ENCODE measurements at places on chromosomes 7 and 10.

GRCh38 chr7:49778731-49779270 lies 5.4 kb downstream of the VWC2 start:
- no peak for DNase-seq

- DNase-seq = peak; percentile 14
These were observed 10.4 kb downstream of the C10orf105 start for GRCh38 chr10:71708897-71709882.

DNA sequence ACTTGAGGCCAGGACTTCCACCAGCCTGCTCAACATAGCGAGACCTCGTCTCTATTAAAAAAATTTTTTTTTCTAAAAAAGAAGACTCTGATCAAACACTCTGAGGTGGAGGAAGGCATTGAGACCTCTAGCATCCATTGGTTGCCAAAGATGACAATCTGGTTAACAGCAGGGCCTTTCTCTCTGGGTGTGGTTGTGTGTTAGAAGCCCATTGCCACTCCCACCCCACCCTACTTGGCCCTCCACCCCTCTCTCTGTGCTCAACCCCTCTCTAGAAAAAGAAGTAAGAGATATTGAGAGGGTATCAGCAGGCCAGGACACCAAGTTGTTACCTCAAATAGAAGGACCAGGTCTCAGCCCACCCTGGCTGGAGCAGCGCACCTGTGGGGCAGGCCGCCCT lies 57.4 kb upstream of the MXI1 start:
- DNase-seq = no peak

- DNase-seq = no peak
These were observed 86.1 kb downstream of the EGFR start for GRCh38 chr7:55104712-55105433.

DNA sequence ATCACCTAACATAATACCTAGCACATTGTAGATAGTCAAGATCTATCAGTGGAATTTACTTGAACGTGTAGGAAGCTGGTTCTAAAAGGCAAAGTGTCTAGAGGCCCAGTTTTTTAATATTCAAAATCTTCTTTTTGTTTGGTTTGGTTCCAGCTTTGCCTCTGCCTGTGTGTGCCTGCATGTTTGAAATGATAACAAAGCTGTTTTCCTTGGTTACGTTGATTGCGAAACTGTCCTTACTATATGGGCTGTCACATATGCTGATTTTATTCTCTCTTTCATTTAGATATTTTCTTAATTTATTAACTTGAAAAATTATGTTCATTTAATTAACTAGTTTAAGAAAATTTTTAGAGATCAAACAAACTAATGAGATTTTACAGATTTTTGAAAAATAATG lies 237.3 kb downstream of the SEMA3A start:
- no peak for DNase-seq

DNA sequence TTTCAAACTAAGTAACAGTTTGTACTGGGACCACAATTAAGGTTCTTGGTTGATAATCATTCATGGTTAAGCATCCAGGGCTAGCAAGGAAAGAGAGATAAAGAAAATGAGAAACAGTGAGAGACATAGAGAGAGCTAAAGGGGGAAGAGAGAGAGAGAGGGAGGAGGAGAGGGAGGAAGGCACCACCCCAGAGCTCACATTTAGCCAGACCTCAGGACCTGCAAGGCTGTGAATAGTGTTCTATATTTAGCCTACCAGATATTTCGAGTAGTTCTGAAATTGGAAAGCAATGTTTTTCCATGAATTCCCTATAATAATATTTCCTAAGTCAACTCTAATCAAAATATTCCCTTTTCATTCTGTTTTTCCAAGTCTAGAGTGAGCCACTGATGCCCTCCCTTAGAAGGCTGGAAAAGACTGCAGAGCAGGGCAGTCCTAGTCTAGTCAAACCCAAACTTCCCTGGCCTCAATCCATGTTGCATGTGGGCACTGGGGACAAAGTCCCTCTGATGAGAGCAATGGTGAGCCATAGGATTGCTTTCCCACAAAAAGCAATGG lies 119.4 kb upstream of the INHBA start:
- DNase-seq = no peak

Measured in activated CD4-positive, alpha-beta T cell treated with anti-CD3 and anti-CD28 coated beads, Interleukin-2, Interleukin-6, amounts not matched to agents 100 ng/mL and 50 ng/mL, durations not matched to agents 16 hours and 8 hours (primary cell).